Activated T-helper 1 cell treated with anti-CD3 and anti-CD28 coated beads, Interleukin-2, amount 50 U/mL, for 16 hours (primary cell): ENCODE measurements at places on chromosomes 13 and 19.
A peak's percentile ranks its signal among the peaks of the same experiment; 100 is the strongest.

- DNase-seq: peak; percentile 51
Observed at GRCh38 chr19:48660852-48661710, 11.7 kb downstream of the NTN5 start.

DNA sequence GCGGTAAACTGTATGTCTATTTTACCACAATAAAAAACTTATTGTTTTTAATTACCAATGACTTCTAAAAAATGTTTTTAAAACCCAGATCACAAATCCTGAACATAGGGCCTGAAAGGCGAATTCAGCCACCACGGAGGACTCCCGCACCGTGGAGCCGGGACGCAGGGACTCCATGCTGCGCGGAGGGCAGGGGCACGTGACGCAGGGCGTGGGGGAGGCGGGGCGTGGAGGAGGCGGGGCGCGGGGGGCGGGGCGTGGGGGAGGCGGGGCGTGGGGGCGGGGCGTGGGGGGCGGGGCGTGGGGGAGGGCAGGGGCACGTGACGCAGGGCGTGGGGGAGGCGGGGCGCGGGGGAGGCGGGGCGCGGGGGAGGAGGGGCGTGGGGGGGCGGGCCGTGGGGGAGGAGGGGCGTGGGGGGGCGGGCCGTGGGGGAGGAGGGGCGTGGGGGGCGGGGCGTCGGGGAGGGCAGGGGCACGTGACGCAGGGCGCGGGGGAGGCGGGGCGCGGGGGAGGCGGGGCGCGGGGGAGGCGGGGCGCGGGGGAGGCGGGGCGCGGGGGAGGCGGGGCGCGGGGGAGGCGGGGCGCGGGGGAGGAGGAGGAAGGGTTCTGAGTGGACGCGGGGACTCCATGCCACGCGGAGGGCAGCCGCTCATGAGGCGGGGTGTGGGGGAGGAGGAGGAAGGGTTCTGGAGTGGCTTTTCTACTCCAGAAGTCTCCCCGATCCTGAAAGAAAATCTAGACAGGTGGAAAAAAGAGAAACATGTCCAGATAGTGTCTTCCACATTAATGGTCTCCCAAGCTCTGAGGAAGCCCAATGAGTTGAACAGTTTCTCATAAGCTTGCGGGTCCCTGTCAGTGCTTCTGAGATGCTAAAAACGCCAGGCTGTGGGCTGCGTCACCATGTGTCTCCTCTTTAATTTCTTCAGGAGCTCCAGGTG lies 4.4 kb upstream of the PROZ start:
- peak; percentile 65 for DNase-seq

DNA sequence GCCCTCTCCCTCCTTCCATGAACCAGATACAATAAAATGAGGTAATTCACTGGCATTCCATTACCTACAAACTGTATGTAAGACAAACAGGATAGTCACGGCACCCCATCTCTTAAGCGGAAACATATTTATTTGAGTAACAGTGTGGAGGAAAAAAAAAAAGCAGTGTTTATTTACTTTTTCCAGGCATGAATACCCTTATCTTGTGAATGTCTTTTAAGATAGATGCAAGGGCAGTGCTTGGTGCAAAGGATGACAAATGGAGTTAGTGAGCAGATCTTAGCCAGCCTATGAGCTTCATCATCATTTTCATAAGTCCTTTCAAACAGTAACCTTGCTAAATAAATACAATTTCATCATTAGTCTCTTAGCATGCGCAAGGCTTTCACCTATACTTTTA lies 1661.8 kb upstream of the SPRY2 start:
- DNase-seq: no peak

DNA sequence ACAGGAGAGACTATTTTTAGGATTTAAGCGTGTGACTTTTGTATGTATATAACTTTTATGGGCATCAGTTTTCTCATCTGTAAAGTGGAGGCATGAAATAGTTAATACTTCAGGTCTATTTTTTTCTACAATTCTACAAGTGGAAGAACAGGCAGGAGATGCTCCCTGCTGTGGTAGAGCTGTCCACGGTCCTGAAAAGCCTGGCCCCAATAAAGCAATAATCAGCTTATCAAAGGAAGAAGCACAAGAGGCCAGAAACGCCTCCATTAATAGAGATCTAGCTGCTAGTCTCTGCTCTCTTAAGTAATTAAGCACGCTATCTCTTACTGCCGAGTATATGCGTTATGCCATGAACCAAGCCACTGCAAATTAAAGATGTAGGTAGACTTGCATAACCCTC lies 28.0 kb upstream of the WASF3 start:
- no peak for DNase-seq

- DNase-seq: no peak
Observed at GRCh38 chr13:21826214-21827015, 155.5 kb downstream of the FGF9 start.

DNA sequence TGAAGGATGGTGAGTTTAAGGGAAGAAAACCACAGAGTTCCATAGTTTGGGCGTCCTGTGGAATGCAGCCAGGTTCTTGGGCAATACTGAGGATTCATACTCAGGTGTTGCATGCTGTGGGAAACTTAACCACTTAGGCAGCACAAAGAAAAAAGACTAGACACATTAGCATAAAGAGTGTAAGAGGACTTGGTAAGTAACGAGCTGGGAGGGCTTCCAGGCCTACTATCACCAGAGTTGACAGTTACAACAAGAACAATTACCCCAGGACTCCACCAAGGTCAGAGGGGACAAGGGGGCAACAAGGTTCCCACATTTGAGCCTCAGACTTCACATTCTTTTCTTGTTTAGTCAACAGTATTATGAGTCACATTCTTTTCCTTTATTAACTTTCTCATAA lies 33.2 kb downstream of the KCTD12 start:
- no peak for DNase-seq

DNA sequence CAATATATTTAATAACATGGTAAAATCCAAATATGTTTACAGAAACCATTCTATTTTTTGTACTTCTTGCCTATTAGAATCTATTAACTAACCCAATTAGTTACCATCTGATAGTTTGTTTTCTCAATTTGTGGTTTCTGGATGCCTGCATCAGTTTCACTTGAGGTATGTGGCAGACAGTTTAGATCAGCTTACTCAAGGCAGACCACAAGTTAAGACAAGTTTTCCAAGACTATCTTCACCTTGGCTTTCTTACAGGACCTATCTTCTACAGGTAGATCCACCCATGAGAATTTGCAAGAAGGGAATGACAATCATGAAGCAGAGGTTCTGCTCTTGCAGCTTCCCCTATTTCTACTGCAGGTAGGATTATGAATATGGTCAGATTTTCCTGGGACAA lies 458.6 kb downstream of the DACH1 start:
- no peak for DNase-seq

- DNase-seq: no peak
Observed at GRCh38 chr19:2282062-2282861, at the start of gene PEAK3. Gene PEAK3, minus strand, starts transcription at chr19:2282175. Its CDS starts 1,244 bp downstream, at chr19:2280931.

DNA sequence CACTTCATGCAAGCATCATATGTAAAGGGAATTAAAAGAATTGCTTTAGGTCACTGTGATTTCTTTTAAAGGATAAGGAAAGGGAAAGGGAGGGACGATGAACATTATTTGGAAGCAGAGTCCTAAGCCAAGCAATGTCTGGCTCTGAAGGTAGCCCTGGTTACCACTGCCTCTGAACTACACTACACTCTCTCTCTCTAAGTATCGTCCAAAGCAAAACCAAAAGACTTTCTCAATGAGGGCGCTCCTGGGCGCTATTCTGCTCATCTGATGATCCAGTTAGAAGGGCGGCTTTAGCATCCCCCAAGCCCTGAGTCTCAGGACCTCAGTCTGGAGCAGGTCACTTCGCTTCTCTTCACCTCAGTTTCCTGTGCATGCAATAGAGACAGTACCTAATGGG lies 26.2 kb downstream of the FOXO1 start:
- no peak for DNase-seq

DNA sequence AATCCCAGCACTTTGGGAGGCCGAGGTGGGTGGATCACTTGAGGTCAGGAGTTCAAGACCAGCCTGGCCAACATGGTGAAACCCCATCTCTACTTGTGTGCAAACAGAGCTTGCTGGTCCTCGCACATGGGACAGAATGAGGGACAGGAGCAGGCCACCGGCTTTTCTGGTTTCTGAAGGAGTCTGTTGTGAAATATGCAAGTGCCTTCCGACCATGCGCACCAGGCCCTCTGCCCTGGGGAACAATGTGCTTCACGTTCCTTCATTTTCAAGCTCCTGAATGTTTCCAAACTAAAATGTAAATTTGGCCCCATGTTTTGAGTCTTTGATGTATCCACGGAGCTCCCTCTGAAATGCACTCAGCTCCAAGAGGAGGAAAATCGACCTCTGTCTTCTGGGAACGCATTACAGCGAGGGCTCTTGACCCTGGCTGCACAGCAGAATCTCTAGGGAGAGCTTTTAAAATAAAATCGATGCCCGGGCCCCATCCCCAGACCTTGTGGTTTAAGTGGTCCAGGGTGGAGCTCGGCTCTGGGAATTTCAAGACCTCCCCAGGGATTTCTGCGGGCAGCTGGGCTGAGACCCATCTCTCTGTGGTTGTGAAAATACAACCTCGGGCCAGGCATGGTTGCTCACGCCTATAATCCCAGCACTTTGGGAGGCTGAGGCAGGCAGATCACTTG lies 9.3 kb upstream of the ACP4 start:
- no peak for DNase-seq

DNA sequence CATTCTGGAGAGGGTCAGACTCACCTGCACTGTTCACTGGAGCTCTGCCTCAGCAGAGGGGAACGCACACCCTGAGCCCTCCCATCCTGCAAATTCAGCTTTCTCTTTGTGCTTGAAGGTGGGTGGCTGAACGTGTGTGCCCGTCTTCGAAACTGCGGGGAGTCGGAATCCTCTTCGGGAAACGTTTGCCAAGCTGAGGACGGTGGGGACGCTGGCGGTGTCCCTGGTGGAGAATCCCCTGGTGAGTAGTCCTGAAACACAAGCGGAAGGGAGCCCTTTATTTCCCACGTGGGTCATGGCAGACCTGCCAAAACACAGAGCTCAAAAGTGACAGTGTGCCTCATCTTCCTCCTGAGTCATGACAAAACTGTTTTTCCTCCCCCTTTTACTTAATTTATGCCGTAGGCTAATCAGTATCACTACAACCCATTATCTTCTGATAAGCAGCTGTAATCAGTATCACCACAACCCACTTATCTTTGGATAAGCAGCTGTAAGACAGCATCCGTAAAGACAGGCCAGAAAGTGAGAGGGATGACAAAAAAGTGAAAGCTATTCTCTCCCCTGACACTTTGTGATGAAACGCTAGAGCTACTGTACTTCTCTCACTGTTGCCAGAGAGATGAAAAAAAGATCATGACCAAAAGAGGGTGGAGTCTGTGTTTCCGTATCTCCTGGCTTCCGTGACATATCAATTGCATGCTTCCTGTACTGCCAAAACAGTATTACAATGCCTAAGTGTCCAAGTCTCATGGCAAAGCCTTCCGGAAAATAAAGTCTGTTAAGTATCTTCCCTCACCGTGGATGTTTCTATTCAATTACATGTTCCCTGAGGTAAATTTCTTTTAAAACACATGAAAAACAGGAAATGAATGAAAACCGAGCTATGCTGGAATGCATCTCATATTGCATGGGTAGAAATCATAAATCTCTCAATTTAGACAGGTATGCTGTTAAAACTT lies 155.5 kb downstream of the TBC1D4 start:
- DNase-seq: peak; percentile 17

DNA sequence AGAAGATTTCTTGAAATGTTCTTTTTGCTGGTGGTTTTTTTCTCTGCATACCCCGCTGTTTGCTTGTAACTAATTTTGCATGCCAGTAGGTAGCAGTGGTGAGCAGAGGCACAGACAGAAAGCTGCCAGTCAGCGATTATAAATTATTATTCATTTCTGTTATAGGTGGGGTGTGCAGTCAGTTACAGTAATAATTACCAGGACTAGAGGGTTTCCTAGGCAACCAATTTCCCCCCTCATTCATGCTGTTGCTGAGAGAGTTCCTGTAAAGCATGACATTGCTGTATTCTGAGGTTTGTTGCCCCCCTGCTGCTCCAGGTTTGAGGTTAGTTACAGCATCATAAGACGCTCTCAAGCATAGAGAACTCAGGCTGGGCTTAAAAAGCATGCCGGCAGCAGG lies 104.5 kb downstream of the URI1 start:
- DNase-seq: no peak

DNA sequence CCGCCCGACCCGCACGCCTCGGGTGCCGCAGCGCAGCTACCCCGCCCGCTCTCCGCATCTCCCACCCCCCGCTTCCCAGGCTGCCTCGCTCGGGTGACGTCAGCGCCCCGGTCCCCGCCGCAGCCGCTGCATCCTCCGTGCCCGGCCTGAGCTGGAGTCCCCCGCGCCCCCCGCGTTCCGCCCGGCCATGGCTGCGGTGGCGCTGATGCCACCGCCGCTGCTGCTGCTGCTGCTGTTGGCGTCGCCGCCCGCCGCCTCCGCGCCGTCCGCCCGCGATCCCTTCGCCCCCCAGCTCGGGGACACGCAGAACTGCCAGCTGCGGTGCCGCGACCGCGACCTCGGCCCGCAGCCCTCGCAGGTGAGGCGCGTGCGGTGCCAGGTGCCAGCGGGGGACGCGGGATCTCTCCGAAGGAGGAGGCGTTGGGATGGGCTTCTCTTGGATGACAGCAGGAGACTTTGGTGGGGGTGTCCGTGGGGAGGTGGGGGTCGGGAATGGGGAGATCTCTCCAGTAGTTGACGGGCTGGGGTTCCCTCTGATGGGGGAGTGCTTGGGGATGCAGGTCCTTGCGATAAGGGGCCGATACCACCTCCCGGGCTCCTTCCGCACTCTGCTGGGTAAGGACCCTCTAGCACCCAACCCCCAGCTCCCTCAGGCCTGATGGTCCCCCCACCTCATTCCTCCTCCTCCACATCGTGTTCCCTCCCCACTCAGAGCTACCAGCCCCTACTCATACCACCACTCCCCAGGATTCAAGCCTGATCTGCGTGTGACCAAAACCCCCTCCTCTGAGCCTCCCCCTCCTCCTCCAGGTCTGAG lies at the start of gene TMEM59L:
TSS of gene TMEM59L (plus strand) at position 99 of the 817 bp plus-strand sequence. CDS start at position 188, 89 bp downstream.
- no peak for DNase-seq

- DNase-seq: no peak
Observed at GRCh38 chr13:49308097-49308875, 60.6 kb downstream of the CDADC1 start.

GRCh38 chr13:50847501-50847900 lies 4.0 kb upstream of the DLEU7 start:
- no peak for DNase-seq

DNA sequence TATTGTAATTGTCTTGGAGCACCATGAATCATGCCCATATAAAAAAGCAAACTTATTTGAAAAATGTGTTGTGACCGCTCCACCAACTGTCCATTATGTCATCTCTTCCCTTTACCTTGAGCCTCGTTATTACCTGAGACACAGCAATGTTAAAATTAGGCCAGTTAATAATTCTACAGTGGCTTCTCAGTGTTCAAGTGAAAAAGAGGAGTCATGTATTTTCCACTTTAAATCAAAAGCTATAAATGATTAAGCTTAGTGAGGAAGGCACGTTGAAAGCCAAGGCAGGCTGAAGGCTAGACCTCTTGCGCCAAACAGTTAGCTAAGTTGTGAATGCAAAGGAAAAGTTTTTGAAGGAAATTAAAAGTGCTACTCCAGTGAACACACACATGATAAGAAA lies 210.5 kb downstream of the GPC6 start:
- DNase-seq: no peak

GRCh38 chr13:22648320-22648801 lies 532.4 kb upstream of the SGCG start:
- no peak for DNase-seq
